ENCODE measurements at places on chromosomes 4 and X.
A peak's percentile ranks its signal among the peaks of the same experiment; 100 is the strongest.

GRCh38 chr4:7758476-7758875 lies 181.2 kb downstream of the AFAP1 start:
- DNase-seq: no peak

- DNase-seq: no peak
Observed at GRCh38 chrX:103628386-103629317, at the start of gene TCEAL1. TCEAL1 (plus strand) TSS chrX:103628975; CDS start chrX:103629917, 942 bp downstream.

- no peak for DNase-seq
Observed at GRCh38 chrX:118182681-118183080, 66.1 kb upstream of the KLHL13 start.

GRCh38 chr4:602559-602942 lies 22.8 kb upstream of the PDE6B start:
- peak; percentile 25 for DNase-seq

DNA sequence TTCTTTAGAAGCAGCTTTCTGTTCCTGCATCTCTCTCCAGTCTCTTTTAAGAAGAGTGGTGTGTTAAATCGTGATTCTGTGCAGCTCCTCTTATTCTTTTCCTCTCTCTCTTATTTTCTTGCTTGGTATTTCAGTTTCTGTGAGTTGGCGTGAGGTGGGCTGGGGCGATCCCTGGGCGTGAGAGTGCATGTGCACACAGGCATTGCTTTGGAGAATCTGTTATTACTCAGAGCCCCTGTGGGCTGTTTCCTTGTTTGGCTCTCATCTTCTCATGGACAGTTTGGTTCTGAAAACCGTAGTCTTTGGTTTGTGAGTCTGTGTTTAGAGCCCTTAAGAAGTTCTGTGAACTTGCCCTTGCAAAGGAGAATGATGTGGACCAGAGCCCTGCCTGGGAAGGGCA lies 97.2 kb upstream of the CLNK start:
- DNase-seq: no peak

DNA sequence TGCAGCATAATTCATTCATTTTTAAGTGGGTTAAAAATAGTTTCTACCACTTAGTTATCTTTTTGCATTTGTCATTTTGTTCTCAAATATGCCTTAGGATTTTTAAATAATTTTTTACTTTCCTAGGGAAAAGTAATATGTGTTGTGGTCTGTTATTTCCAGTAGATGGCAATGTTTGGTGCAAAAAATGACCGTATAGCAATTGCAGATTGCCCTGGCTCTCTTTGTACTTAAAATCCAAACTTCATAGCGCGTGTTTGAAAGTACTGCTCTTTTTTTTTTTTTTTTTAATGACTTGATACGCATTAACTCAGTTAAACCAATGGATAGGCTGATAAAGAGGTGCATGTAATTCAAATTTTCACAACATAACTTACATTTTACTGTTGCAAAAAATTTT lies 74.4 kb upstream of the RBMX start:
- no peak for DNase-seq

GRCh38 chr4:168888715-168889215 lies 121.3 kb downstream of the CBR4 start:
- DNase-seq: no peak

DNA sequence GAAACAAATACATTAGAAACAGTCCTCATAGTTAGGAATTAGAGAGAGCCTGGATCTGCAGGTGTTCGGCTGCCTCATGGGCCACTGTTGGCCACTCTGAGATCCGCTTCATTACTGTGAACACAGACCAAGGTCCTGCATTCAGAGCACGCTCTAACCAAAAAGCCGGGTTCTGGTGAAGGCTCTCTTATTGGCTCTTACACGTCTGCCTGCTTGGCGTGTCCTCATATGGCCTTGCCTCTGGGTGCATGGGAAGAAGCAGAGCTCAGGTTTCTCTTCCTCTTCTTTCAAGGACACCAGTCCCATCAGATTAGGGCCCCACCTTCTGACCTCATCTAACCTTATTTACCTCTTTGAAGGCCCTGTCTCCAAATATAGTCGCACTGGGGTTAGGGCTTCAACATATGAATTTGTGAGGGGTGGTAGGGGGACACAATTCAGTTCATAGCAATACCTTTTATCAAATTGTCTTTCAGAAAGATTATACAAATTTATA lies 37.1 kb upstream of the ELF2 start:
- no peak for DNase-seq

GRCh38 chr4:184250795-184251669 lies 33.4 kb upstream of the ENPP6 start:
- no peak for DNase-seq

GRCh38 chrX:15511563-15511962 lies 11.0 kb downstream of the BMX start:
- DNase-seq: no peak

- no peak for DNase-seq
Observed at GRCh38 chrX:100976211-100976610, 6.7 kb downstream of the ARL13A start.

DNA sequence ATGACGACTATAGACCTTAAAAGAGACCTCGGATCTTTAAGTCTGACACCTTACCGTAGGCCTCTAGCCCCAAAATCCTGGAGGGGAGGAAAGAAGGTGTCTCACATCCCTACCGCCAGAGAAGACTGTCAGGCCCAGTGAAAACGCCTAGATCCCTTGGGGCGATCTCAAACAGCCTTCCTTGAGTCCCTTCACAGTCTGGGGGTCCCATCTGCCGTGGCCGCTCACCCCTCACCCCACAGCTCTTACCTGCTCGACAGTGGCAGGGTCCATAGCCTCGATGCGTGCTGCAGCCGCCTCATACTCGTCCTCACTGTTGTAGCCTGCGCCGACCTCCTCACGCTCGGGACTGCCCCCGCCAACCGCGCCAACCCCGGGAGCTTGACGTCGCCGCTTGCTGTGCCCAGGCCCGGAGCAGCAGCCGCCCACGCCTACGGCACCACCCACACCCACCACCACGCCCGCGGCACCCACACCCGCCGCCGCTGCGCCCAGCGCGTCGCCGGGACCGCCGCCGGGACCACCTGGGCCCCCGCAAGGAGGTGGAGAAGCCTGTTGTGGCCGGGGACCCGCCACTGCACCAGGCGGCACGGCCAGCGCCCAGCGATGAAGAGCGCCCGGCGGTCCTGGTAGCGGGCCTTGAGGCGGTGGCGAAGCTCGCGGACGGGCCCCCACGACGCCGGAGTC lies 536 bp downstream of the OTUD5 start:
- DNase-seq: no peak

GRCh38 chr4:156971676-156972378 lies at the start of gene PDGFC:
PDGFC (minus strand) TSS chr4:156971799; CDS start chr4:156970903, 896 bp downstream.
- DNase-seq: no peak

- DNase-seq: no peak
Observed at GRCh38 chr4:84366161-84366560, 132.9 kb downstream of the NKX6-1 start.

- peak; percentile 81 for DNase-seq
Observed at GRCh38 chrX:154368630-154369448, 5.6 kb downstream of the FLNA start.

DNA sequence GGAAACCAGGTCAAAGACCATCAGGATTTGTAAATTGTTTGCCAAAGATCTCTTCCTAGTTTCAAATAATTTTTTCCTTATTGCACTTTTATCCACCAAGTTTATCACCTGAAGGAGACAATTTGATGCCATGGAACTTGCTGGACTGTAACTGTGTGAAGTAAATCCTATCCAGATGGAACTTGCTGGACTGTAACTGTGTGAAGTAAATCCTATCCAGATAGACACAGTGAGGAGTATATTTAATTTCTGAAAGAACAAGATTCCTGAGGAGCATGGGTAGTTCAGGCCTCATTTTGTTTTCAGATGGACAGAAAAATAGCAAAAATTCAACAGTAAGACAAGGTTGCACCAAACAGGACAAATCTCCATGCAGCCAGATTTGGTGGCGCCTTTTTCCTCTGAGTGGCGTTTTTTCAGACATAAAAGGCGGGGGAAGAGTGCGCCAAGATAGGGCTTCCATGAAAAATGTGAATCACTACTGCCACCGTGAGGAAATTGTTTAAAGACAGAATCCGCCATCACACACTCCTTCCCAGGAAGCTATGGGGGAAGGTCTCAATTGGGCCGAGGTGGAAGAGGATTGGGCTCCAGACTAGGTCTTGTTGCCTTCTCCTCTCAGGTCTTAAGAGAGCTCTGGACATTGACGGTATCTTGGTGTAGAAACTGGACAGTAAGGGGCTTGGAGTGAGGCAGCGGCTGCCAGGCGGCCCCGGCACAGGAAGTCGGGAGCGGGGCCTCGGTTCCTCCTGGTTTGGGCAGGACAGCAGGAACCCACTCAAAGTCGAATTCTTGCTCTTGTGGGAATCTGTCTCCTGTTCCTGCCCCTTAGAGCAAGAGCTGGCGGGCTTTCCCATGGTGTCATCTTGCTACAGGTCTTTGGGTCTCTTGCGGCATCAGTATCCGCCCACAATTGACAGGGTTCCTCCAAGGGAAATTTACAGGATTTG lies 234.7 kb downstream of the OR13H1 start:
- no peak for DNase-seq

- DNase-seq: no peak
Observed at GRCh38 chr4:5973486-5974220, 44.6 kb downstream of the C4orf50 start.

All from stimulated activated CD8-positive, alpha-beta memory T cell treated with anti-CD3 and anti-CD28 coated beads, Interleukin-4, amount 100 ng/mL, for 4 hours (primary cell).